ENCODE measurements at places on chromosomes 16 and 17. TPM values are rescaled to one million over a fixed set of nuclear protein-coding genes. Genes with fewer than 3 reads are reported as not detected.

SEPTIN1 gene
- total RNA-seq = 1.2 TPM

CCDC200 gene
- total RNA-seq = not detected

EVPLL gene
- total RNA-seq = not detected

DNA sequence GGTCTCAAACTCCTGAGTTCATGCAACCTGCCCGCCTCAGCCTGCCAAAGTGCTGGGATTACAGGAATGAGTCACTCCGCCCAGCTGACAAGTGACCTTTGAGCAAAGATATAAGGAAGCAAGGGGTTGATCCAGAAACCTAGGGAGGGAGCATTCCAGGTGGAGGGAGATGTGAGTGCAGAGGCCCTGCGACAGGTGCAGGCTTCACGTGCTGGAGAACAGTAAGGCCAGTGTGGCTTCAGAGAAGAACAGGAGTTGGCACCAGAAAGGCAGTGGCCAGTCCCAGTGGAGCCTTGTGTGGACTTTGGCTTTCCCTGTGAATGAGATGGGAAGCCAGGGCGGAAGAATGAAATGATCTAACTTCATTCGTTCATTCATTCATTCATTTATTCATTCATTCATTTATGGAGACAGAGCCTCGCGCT lies 73.6 kb upstream of the HAS3 start:
- DNase-seq = no peak

DNA sequence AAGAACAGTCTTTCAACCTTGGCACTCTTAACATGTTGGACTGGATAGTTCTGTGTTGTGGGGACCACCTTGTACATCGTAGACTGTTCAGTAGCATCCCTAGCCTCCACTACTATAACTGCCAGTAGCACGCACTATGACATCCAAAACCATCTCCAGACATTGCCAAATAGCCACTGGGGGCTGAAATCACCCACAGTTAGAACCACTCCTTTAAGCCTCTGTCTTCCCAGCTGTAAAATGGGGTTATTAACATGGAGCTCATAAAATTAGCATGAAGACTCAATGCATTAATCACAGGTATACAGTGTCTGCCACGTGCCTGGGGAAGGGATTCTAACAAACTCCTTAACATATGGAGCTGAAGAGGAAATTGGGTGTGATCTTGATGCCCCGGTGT lies 49.7 kb downstream of the LYRM1 start:
- DNase-seq = no peak

GRCh38 chr16:85524365-85524629 lies 88.8 kb upstream of the GSE1 start:
- no peak for DNase-seq

- no peak for DNase-seq
Observed at GRCh38 chr17:63156986-63157385, 191.0 kb downstream of the TANC2 start.

DNA sequence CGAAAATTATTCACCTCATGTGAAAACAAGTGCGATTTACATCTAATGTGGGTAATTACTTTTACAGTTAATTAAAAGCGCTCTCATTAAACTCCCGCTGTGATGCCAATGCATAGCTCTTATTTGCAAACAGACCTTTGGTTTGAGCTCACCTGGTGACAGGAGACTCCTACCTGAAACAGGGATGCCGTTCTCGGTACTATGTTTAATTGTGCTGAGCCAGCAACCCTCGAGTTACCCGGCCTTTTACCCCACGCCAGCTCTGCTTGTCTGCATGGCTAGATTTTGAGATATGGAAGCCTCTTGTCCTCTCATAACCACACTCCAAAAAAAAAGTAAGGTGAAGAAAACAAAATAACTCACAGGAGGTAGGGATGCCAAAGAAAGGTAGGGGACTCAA lies 690.4 kb upstream of the RBFOX1 start:
- no peak for DNase-seq

DNA sequence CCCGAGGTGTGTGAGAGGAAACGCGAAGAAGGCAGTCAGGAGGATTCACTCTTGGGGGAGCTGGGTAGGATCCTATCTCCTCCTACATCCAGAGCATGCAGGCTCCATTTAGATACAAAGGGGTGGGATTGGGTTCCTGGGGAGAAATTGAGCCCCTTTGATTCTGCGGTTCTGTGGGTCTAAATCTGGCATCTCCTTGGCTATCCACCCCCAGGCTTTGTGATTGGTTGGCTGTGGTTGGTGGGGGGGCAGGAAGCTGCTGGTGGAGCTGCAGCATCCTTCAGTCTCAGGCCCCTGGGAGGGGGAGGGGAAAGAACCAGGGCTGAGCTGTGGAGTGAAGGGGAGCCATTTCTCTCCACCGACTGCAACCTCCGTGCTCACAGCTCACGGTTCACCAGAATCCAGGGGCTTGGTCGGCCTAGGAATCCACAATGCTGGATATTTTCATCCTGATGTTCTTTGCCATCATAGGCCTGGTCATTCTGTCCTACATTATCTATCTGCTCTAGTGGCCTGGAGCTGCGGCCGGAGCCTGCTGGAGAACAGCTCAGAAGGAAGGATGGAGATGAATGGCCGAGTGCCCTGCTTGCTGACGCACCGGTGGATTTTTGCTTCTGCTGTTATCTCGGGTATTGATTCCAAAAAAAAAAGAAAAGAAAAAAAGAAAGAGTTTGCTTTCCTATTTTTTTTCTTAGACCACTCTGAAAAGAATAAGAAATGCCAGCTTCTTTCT lies at the start of gene LASP1NB:
LASP1NB (plus strand) TSS at position 352 of the 733 bp plus-strand sequence.
- no peak for DNase-seq

- no peak for DNase-seq
Observed at GRCh38 chr17:58277802-58278595, 2.7 kb downstream of the MPO start.
